ENCODE measurements at places on chromosomes 16 and 17.

GRCh38 chr16:86640265-86640843, 62.0 kb downstream of the FOXL1 start:
- DNase-seq, result no peak

GRCh38 chr16:23323224-23324030, 21.3 kb downstream of the SCNN1B start:
- no peak for DNase-seq

- peak; percentile 40 for DNase-seq
Observed at GRCh38 chr17:9291912-9292560, 270.7 kb downstream of the NTN1 start.

- DNase-seq, result peak; percentile 41
Observed at GRCh38 chr16:76292218-76292617, 15.0 kb downstream of the CNTNAP4 start.

DNA sequence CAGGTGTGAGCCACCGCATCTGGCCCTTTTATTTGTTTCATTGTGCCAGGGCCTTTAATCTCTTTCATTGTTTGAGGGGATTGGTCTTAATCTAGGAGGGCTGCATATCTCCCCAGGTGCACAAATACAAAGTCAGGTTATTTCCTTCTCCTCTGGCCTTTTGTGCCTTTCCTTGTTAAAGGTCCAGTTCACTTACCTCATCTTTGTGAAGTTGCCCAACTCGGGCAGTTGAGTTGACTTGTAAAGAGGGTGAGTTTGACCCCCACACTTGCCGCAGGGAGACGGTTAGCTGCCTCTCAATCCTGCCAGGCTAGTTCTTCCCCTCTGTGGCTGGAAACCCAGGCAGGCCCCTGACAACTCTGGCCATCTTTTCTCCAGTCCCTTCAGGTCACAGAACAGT, 33.4 kb downstream of the TMEM92 start:
- DNase-seq, result no peak

- peak; percentile 39 for DNase-seq
Observed at GRCh38 chr17:28317966-28318758, 838 bp upstream of the TMEM97 start.

GRCh38 chr16:29114574-29114973, 129.7 kb downstream of the LAT start:
- DNase-seq, result no peak

- DNase-seq, result no peak
Observed at GRCh38 chr16:81251871-81252270, 13.4 kb downstream of the BCO1 start.

GRCh38 chr17:71528210-71528609, 592.6 kb upstream of the SOX9 start:
- DNase-seq, result no peak

- DNase-seq, result peak; percentile 67
Observed at GRCh38 chr16:23679274-23679985, 741 bp downstream of the PLK1 start.

- no peak for DNase-seq
Observed at GRCh38 chr16:51876601-51876875, 670.4 kb downstream of the TOX3 start.

DNA sequence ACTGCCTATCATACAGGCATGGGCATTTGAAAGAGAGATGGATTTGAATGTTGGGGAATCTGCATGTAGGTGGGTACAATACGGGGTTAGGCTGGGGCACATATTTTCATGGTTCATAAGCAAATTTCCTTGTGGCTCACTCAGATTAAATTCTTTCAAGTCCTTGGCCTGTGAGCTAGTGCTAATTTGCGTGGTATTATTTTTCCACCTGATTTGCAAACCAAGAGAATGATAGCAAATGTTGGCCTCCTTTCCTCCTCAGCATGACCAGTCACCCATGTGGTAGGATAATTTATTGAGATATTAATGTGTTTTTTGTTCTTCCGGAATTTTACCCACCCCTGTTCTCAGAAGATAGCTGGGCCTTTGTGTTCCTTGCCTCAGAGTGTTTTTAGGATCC, 22.9 kb downstream of the FAM20A start:
- DNase-seq, result no peak

GRCh38 chr17:2701996-2702741, 9.4 kb downstream of the CLUH start:
- no peak for DNase-seq

GRCh38 chr16:85476389-85476788, 136.7 kb upstream of the GSE1 start:
- no peak for DNase-seq

- DNase-seq, result no peak
Observed at GRCh38 chr16:27096375-27096774, 29.6 kb downstream of the C16orf82 start.

DNA sequence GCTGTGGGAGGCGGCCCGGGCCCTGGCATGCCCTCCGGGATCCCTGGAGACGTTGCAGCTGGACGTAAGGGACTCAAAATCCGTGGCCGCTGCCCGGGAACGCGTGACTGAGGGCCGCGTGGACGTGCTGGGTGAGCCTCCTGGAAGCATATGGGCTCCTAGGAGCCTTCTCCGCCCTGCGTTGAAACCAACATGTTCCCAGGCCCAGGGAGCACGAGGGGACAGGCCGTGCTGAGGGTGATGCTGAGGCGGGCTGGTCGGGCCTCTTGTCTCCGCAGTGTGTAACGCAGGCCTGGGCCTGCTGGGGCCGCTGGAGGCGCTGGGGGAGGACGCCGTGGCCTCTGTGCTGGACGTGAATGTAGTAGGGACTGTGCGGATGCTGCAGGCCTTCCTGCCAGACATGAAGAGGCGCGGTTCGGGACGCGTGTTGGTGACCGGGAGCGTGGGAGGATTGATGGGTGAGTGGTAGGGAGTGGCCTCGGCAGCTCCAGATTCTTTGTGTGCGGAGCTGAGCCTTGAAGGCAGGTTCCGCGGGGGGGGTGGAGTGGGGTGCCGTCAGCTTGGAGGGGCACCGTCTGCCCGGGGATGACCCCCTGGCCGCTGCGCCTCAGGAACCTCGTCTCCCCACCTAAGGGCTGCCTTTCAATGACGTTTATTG, 567 bp downstream of the HSD17B1 start:
- DNase-seq, result no peak

All from NCI-H146 (cell line).